Breast epithelium (tissue), 4 donors: ENCODE measurements at places on chromosomes 1 and 21. TPM values are rescaled to one million over a fixed set of nuclear protein-coding genes. Genes with fewer than 3 reads are reported as not detected.

- no peak overlapping the region for H3K27ac ChIP-seq
- no peaks in the 10 kb centered on the region for H3K27me3 ChIP-seq
- DNase-seq, result no peak
- no peaks in the 10 kb centered on the region for H3K36me3 ChIP-seq
- H3K4me3 ChIP-seq, result no peak overlapping the region
- no peaks in the 10 kb centered on the region for H3K4me1 ChIP-seq
Observed at GRCh38 chr1:192986110-192986747, 72.9 kb downstream of the UCHL5 start.

GRCh38 chr1:231853588-231854207 is 227.1 kb downstream of the DISC1 start:
- DNase-seq, result no peak
- H3K4me1 ChIP-seq, result no peaks in the 10 kb centered on the region
- H3K4me3 ChIP-seq, result no peak overlapping the region
- no peak overlapping the region for H3K27ac ChIP-seq
- no peaks in the 10 kb centered on the region for H3K36me3 ChIP-seq

GRCh38 chr1:234611847-234612351 is 1.9 kb upstream of the IRF2BP2 start:
- H3K4me1 ChIP-seq, result peaks cover 5% of the 10 kb centered on the region
- H3K4me3 ChIP-seq, result peak overlapping the region; percentile 90
- DNase-seq, result no peak
- H3K27ac ChIP-seq, result peak overlapping the region; percentile 98
- peaks cover 5% of the 10 kb centered on the region for H3K36me3 ChIP-seq

GRCh38 chr21:44329971-44330681 is 9.1 kb downstream of the CFAP410 start:
- H3K4me1 ChIP-seq, result no peaks in the 10 kb centered on the region
- no peaks in the 10 kb centered on the region for H3K27me3 ChIP-seq
- H3K4me3 ChIP-seq, result no peak overlapping the region
- H3K27ac ChIP-seq, result no peak overlapping the region

Gene RLF
- total RNA-seq, result 25.9 TPM

Gene SMG5
- total RNA-seq, result 54.7 TPM

Gene DDAH1
- 23.9 TPM for total RNA-seq

Gene A3GALT2
- not detected for total RNA-seq

Gene CTH
- 4.9 TPM for total RNA-seq
